Stimulated activated CD4-positive, alpha-beta T cell treated with anti-CD3 and anti-CD28 coated beads, TNF-alpha, amount 100 ng/mL, for 24 hours (primary cell): ENCODE measurements at places on chromosomes 1 and 21.
A peak's percentile ranks its signal among the peaks of the same experiment; 100 is the strongest.

DNA sequence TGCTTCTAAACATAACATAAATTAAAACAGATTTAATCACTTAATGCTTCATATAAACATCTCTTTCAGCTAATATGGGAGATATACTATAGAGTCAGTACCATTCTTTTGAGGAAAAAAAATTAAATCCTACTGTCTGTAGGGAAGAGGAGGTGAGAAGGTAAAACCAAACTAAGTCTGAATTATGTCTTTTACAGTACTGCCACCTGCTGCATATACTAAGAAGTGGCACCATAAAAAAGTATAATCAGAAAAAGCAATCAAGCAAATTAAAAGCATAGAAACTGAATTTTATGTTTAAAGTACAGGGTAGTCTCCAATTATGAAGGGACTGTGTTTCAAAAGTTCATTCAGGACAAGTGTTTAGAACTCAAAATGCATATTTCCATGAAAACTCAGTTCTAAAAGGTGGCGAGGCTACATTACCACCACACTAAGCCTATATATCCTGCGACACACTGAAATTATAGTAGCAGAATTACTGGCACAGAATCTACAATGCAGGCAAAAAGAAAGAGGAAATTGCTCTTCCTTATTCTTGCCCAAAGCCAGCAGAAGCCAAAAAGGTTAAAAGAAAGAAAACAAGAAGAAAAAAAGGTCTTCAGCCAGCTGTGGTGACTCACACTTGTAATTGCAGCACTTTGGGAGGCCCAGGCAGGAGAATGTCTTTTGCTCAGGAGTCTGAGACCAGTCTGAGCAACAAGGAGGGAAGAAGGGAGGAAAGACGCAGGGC, 9.0 kb downstream of the NSL1 start:
- no peak for DNase-seq

GRCh38 chr1:20474333-20474975, 11.6 kb downstream of the CAMK2N1 start:
- DNase-seq, result no peak

DNA sequence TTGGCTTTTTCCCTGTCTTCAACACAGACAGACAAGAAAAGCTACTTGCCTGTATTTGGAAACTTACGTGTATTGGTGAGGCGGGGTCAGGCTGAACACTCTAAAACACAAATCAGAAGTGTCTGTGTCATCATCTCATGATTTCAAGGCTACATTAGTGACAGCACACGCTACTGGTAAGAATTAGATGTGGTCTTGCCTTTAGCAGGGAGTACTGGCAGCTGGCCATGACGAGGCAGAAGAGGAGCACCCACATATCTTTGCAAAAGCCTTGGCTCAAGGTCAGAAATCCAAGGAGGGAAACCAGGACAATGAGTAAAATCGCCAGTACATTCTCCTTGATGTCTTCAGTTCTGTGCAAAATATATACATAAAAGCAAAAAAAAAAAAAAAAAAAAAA, 77.7 kb downstream of the PCNX2 start:
- DNase-seq, result no peak

DNA sequence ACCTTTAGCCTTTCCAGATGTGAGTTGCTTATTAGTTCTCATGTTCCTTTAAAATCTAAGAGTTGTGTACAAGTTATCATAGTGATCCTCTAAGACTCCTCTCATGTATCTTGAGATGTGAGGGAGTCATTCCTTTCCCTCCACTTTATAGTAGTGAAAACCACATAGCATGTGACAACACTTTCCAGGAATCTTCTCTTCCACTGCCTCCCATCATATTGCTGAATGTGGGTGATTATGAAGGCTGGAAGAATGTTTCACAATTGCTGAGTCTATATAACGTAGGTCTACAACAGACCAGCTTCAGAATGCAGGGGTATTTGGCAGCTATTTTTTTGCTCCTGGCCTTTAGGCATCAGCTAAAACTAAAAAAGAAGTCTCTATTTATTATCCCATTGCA, 44.7 kb upstream of the LRRC7 start:
- no peak for DNase-seq

DNA sequence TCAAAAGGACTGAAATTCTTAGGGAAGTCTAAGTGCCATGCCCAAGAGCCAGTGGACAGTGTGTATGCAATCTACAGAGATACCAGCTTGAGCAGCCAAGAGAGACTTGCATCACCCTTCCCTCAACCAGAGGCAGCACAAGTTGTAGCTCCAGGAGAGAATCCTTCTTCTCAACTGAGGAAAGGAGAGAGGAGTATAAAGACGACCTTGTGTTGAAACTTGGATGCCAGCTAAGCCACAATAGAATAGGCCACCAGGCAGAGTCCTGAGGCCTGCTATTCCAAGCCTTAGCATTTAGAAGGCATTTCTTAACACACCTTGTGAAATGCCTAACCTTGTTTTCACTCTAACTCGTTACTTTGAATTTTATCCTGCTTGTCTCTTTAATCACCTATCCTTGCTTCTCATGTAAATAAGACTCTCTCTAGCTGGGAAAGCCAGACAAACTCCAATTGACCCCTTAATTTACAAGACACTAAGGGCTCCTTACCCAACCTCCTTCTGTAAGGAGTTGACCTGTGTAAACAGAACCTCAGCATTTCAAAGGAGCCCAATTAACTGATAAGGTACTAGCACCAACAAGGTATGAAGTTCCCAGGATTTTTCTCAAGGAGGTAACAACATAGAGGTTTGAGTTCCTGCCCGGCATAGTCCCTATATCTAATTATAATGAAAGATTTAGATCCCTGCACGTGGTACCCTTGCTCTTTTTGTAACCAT, 738.8 kb downstream of the AMY1C start:
- DNase-seq, result no peak

GRCh38 chr1:64826991-64827390, 82.1 kb downstream of the RAVER2 start:
- no peak for DNase-seq

DNA sequence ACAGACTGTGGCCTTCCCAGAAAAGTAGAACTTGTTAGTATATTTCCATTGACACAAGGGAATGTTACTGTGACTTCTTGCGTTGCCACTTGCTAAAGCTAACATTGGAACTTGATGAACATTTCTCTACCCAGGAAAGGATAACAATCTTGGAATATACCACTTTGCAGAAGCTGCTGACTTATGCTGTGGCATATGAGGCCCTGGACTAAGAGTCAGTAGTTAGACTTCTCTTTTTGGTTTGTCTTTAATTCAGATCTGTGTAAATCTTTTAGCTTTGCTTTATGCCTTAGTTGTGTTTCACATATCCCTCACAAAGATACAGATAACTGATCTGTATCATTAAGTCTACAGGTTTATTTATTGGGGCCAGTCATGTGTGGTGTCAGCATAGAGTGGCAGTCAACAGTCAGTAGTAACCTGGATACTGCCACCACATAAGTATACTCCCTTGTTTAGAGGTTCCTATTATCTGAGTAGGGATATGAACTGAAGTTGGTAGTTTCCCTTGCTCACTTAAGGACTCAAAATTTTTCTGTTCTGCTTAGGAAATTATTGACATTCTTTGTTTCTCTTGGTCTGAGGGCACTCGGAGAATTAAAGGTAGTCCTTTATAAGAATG, 14.7 kb downstream of the RNF2 start:
- no peak for DNase-seq

DNA sequence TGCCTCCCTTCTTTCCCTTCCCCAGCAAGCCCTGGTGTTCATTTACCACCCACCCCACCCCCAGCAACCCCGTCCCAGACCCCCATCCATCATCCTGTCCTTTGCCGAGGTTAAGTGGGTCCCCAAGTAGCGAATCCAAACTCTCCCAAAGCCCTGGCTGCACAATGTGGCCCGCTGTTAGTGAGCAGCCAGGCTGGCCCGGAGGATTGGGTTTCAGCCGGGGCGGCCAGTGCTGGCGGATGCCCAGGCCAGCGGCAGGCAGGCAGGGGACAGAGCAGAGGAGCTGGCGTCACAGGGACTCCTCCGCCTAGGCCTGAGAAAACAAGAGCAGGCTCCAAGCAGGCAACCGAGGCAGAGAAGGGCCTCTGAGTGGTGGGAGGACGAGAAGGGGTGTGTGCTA, 61.4 kb downstream of the EPHB2 start:
- DNase-seq, result no peak

- no peak for DNase-seq
Observed at GRCh38 chr1:241129207-241129960, 227.6 kb downstream of the RGS7 start.

- no peak for DNase-seq
Observed at GRCh38 chr21:33033094-33033951, 7.6 kb downstream of the OLIG2 start.

DNA sequence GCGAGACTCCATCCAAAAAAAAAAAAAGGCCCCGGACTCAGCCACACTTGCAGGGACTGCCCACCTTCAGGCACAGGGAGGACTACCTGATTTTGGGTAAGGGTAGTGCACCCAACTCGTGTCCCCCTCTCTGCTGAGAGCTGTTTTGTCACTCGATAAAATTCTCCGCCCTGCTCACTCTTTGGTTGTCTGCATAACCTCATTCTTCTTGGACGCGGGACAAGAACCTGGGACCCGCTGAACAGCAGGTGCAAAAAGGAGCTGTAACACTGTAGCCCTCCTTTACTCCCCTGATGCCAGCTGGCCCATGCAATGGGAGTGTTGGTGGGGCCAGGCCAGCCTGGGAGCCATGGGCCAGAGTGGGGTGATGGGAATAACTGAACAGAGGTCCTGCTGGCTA, 10.6 kb downstream of the S100B start:
- DNase-seq, result no peak

DNA sequence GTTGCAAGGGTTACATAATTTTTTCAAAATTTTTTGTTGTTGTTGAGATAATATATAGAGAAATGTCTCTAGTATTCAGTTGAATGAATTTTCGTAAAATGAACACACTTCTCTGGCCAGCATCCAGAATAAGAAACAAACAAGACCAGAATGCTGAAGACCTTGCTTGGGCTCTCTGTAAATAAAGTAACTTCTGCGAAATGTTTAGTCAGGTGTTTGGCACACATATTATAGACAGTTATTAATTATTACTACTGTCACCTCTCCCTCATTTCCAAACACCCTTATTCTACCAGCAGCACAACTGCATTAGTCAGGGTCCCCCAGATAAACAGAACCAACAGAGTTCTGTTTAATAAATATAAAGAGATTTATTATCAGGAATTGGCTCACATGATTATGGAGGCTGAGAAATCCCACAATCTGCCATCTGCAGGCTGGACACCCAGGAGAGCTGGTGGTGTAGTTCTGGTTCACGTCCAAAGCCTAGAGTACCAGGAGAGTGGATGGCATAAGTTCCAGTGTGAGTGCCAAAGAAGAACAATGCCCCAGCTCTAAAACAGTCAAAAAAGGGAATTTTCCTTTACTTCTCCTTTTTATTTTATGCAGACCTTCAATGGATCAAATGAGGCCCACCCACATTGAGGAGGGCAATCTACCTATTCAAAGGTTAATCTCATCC, 44.1 kb upstream of the KCND3 start:
- DNase-seq, result no peak

GRCh38 chr1:66058558-66058957, 265.9 kb downstream of the PDE4B start:
- no peak for DNase-seq

GRCh38 chr1:91749788-91750231, 136.1 kb downstream of the TGFBR3 start:
- DNase-seq, result no peak

GRCh38 chr1:68442006-68442405, 7.7 kb downstream of the RPE65 start:
- DNase-seq, result no peak

- DNase-seq, result no peak
Observed at GRCh38 chr1:85801520-85801919, 93.3 kb upstream of the ZNHIT6 start.

GRCh38 chr1:81221564-81221963, 579.2 kb upstream of the ADGRL2 start:
- no peak for DNase-seq

DNA sequence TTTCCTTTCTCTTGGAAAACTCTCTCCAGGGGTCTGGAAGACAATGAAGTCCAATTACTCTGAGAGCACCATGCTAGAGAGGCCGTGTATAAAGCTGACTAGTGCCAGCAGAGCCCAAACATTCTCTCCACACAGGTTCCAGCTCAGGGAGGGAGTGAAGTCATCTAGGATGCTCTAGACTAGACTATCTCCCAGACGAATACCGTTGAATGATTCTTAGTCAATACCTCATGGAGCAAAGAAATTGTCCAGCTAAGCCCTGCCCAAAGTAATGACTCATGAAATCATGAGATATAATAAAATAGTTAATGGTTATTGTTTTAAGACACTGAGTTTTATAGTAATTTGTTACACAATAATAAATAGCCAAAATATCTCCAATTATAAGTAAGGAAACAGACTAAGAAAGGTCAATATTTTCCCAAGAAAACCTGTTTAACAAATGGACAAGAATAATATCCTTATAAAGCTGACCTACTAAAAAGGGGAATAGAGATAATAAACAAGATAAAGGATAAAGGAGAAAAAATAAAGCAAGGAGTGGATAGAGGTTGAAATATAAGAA, 163.9 kb upstream of the LRRC7 start:
- DNase-seq, result no peak

GRCh38 chr21:40638466-40639251, 208.3 kb downstream of the DSCAM start:
- no peak for DNase-seq

DNA sequence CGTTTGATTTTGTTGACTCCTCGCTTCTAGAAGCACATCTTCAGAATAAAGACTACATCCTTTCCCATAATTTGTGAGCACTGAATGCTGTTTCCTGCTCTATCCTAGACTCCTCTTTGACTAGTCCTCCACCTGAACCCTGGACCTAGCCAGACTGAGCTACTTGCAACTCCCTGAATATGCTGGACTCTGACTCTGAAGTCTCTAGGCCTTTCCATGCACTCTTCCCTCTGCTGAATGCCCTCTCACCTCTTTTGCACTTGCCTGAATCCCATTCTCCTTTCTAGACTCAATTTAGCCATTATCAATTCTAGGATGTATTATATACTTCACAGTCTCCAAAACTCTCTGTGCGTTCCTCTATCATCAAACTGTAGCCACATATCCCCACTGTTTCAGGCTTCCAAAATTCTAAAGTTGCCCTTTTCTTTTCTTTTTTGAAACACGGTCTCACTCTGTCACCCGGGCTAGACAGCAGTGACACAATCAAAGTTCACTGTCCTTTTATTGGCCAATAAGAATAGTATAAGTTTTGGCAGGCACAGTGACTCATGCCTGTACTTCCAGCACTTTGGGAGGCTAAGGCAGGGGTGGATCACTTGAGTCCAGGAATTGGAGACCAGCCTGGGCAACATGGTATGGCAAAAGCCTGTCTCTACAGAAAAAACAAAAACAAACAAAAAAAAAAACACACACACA, 127.0 kb downstream of the LTN1 start:
- DNase-seq, result no peak

- DNase-seq, result peak; percentile 55
Observed at GRCh38 chr1:160567858-160568682, 11.2 kb downstream of the CD84 start.

- DNase-seq, result no peak
Observed at GRCh38 chr1:55836086-55836485, 620.9 kb upstream of the USP24 start.

- DNase-seq, result no peak
Observed at GRCh38 chr1:26921126-26921539, 410 bp upstream of the NUDC start.
